ENCODE measurements at places on chromosomes 3 and 15. TPM values are rescaled to one million over a fixed set of nuclear protein-coding genes. Genes with fewer than 3 reads are reported as not detected.

The SLC38A3 gene
- total RNA-seq, result not detected

The APOD gene
- 0.51 TPM for total RNA-seq

The PRRT3 gene
- 1.5 TPM for total RNA-seq

The UBXN7 gene
- 10.2 TPM for total RNA-seq

The AGBL1 gene
- not detected for total RNA-seq

The MAP2K1 gene
- 66.9 TPM for total RNA-seq

The ZNF774 gene
- 1.4 TPM for total RNA-seq

The TTC21A gene
- total RNA-seq, result 1.7 TPM

The GPR62 gene
- not detected for total RNA-seq

The SMCO1 gene
- not detected for total RNA-seq

The KLHDC8B gene
- 5.0 TPM for total RNA-seq

The TMCO5A gene
- total RNA-seq, result not detected

The TIGIT gene
- not detected for total RNA-seq

The MRAS gene
- 11.0 TPM for total RNA-seq

The DNASE1L3 gene
- 0.11 TPM for total RNA-seq

The ANKUB1 gene
- not detected for total RNA-seq

The PYDC2 gene
- not detected for total RNA-seq

The ZIC4 gene
- total RNA-seq, result not detected

The CLSTN2 gene
- 0.06 TPM for total RNA-seq

The SNTN gene
- not detected for total RNA-seq

The CHRNA5 gene
- 27.3 TPM for total RNA-seq

The FOXP1 gene
- total RNA-seq, result 9.4 TPM

The FETUB gene
- 0.12 TPM for total RNA-seq

The INSYN1 gene
- 2.0 TPM for total RNA-seq

The CSPG4 gene
- 0.08 TPM for total RNA-seq

The BTLA gene
- total RNA-seq, result not detected

The GABRA5 gene
- total RNA-seq, result 103 TPM

The SPTBN5 gene
- total RNA-seq, result 0.25 TPM

The EFHB gene
- total RNA-seq, result 0.39 TPM

The SLC12A1 gene
- total RNA-seq, result not detected

The ANKRD63 gene
- total RNA-seq, result 0.20 TPM

The POLR2M gene
- 50.1 TPM for total RNA-seq

The ATP13A5 gene
- total RNA-seq, result not detected

The COL6A5 gene
- total RNA-seq, result not detected

The AP4E1 gene
- 9.3 TPM for total RNA-seq

The ADAMTS7 gene
- total RNA-seq, result 3.4 TPM

The TBC1D2B gene
- 14.6 TPM for total RNA-seq

The AGTR1 gene
- 0.48 TPM for total RNA-seq

The MGA gene
- 7.8 TPM for total RNA-seq

The FBN1 gene
- total RNA-seq, result 9.3 TPM

The SH2D7 gene
- not detected for total RNA-seq

The CSTA gene
- total RNA-seq, result 1.2 TPM

The LXN gene
- 81.7 TPM for total RNA-seq

The ZMAT3 gene
- 6.6 TPM for total RNA-seq

The GOLGA6L4 gene
- 0.28 TPM for total RNA-seq

The CNTN4 gene
- total RNA-seq, result not detected

The SKOR1 gene
- total RNA-seq, result 0.03 TPM

The CCR5 gene
- not detected for total RNA-seq

The LIPC gene
- total RNA-seq, result 0.16 TPM

The IL1RAP gene
- 7.8 TPM for total RNA-seq

The ARPIN gene
- 12.6 TPM for total RNA-seq

The RETNLB gene
- total RNA-seq, result not detected

The CLDN11 gene
- not detected for total RNA-seq

The HRG gene
- not detected for total RNA-seq

The THRB gene
- 1.8 TPM for total RNA-seq

The RTP4 gene
- not detected for total RNA-seq

The ZPLD1 gene
- 0.05 TPM for total RNA-seq

All from A549 treated with DMSO at 1 μM for 4 hours (cell line).